ENCODE measurements at places on chromosomes 3 and 15. TPM values are rescaled to one million over a fixed set of nuclear protein-coding genes. Genes with fewer than 3 reads are reported as not detected.
A peak's percentile ranks its signal among the peaks of the same experiment; 100 is the strongest.

GRCh38 chr15:50262533-50262932 is 3.0 kb downstream of the HDC start:
- no peak for DNase-seq

DNA sequence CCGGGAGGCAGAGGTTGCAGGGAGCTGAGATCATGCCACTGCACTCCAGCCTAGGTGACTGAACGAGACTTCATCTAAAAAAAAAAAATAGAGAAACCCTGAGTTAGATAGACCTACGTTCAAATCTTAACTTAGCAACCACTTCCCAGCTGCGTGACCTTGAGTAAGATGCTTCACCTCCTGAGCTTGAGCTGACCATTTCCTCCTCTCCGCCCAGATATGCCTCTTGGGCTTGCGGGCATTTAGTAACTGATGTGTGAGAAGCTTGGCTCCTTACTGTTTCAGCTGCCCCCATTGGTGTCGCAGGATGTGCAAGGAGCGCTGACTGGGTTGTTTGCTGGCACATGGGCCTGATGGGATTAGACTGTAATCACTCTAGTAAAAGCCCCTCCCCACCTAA is 26.9 kb upstream of the ATG7 start:
- no peak for DNase-seq

- DNase-seq: no peak
Measured at GRCh38 chr15:59166601-59167265, 39.9 kb upstream of the LDHAL6B start.

DNA sequence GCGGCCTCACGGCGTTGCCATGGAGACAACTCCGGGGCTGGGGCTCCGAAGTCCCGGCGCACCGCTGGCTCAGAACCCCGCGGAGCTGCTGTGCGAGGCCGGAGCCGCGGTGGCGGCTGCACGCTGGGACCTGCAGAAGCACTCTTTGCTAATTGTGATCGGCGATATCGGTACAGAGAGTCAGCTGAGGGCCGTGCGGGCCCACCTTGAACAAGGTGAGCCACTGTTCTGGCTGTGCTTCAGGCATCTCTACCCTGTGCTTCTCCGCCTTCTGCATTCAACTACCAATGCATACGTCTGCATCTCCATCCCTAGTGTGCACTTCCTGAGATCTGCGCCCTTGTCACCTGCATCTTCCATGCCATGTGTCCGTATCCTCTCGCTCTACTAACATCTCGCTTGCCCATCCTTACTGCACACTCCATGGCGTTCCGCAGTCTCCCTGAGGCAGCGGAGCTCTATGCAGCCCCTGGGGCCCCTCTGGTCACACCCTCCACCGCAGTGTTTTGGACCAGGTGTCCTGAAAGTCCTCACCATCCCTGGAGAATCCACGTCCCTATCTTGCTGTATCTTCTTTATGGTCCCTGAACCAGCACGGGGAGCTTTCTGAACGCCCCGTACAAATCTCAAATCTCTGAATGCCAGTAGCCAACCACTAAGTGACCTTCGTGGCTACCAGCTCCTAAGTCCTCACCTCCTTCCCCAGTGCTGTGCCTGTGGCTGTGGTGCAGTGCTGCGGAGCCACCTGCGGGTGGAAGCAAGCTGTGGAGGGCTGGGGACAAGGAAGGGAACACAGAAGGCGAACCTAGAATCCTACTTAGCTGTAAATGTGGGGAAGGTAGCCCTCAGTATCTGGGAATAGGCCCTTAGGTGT is 6.2 kb upstream of the MAP1A start:
- no peak for DNase-seq

- no peak for DNase-seq
Measured at GRCh38 chr3:150899141-150899540, 6.1 kb downstream of the MINDY4B start.

- DNase-seq: no peak
Measured at GRCh38 chr3:179450261-179450701, 989 bp downstream of the GNB4 start.

DNA sequence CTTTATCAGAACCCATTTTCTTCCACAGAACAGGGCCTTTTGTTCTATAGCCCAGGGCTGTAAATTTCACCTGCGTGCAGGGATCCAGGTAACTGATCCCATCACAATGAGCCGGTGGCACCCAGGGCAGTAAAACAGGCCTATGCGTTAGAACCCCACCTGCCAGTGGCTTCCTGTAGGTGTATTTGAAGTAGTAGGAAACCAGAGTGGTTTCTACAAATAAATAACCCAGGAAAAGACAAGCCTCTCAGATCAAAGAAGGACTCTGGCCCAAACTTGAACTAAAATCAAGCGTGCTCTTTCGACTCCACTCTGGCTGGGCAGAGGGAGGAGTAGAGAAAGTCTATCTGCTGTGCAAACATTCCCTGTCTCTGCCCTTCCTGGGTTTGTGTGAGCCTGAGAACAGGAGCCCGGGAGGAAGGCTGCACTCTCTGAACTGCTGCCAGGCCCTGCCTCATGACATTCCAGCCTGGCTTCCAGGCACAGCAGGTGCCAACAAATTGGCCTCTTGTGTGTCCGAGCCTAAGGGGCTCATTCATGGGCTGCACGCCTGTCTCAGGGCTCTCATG is 77.7 kb downstream of the CEMIP start:
- DNase-seq: peak; percentile 72

DNA sequence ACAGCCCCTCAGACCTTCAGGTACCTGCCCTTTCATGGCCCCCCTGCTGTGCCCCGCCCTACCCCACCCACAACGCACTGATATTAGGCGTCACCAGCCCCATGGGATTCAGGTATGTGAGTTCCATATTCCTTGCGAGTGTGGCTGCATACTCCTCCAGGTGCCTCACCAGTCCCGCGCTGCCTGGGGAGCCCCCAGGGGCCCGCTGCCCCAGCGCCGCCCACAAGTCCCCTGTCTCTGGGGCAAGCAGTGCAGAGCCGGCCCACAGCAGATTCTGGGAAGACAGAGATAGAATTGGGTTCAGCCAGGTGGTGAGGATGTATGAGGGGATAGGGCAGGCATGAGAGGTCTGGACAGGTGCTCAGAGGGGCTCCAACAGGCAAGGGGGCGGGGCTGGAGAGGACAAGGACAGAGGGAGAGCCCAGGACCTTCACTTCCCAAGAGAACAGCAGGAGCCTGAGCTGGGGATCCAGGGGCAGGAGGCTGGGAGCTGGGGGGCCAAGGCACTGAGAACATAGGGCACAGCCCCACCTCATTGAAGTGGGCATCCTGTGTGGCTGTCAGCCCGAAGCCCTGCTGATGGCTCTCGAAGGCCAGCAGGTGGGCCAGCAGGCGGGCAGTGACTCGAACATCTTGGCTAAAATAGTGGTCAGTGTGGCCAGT is 13.1 kb upstream of the SLC26A6 start:
- no peak for DNase-seq

- DNase-seq: no peak
Measured at GRCh38 chr15:36185438-36185837, 394.0 kb upstream of the CDIN1 start.

GRCh38 chr3:46994801-46995731 is 15.6 kb downstream of the NBEAL2 start:
- no peak for DNase-seq

- no peak for DNase-seq
Measured at GRCh38 chr3:139906418-139906817, 28.6 kb upstream of the CLSTN2 start.

DNA sequence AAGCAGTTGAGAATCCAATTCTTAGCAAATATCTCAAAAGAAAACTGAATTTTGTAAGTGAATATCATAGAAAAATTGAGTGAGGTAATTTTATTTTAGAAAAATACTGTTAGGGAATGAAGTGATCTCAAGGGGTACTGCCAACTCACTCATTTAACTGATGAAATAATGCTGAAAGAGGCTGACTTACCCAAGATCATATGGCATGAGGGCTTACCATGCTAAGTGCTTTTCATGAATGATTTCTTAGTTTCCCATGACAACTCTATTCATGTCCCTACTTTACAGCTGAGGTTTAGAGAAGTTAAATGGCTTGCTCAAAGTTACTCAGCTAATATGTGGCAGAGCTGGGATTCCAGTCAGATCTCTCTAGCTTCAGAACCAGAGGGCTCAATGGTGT is 30.6 kb downstream of the CCDC14 start:
- DNase-seq: no peak

DNA sequence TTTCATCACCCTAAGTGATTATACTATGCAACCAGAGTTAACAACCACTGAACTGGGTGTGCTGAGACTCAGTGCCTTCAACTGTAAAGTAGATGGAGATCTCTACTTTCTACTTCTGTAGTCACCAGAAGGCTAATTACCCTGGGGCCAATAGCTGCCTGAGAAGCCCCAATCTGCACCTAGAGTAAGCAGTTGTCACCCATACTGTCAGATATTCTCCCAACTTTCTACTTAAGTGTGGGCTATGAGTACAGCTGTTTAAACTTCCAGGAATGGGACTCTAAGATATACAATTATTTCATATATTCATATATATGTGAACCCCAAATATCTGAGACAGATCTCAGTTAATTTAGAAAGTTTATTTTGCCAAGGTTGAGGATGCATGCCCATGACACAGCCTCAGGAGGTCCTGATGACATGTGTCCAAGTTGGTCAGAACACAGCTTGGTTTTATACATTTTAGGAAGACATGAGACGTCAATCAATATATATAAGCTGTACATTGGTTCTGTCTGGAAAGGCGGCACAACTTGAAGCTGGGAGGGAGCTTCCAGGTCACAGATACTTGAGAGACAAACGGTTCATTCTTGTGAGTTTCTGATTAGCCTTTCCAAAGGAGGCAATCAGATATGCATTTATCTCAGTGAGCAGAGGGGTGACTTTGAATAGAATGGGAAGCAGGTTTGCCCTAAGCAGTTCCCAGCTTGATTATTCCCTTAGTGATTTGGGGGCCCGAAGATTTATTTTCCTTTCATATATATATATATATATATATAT is 41.9 kb downstream of the CCNL1 start:
- no peak for DNase-seq

DNA sequence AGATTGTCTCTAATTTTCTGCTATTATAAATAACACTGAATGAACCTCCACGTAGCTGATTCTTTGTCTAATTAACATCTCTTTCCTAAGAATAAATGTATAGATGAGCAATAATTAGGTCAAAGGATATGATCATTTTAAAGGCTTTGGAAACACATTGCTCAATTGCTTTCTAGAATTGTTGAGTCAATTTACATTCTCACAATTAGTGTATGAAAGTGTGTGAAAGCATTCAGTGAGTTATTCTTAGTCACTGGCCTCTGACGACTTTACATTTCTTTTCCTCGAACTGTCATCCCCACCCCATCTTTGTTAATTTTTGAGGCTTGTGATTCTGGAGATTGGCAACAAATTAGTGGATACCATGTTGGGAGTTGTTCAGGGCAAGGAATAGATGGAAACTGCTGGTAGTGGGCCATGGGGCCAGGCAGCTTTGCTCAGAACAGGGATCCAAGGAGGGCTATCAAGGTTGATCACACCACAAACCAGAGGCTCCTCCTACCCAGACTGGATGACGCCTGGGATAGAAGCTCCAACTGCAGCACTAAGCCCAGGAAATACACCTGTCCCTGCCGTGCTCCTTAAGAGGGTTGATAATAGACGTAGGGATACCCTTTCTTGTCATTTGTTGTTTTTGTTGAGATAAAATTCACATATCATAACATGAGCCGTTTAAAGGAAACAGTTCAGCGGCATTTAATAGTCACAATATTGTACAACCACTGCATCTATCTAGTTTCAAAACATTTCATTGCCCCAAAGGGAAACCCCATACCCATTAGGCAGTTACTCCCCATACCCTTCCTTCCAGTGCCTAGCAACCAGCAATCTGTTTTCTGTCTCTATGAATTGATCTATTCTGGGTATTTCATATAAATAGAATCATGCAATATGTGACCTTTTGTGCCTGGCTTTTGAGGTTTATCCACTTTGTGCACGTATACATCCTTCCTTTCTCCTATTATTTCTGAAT is 27.9 kb downstream of the EIF1B start:
- DNase-seq: no peak

GRCh38 chr3:34972481-34972880 is 666.8 kb upstream of the ARPP21 start:
- DNase-seq: no peak

DNA sequence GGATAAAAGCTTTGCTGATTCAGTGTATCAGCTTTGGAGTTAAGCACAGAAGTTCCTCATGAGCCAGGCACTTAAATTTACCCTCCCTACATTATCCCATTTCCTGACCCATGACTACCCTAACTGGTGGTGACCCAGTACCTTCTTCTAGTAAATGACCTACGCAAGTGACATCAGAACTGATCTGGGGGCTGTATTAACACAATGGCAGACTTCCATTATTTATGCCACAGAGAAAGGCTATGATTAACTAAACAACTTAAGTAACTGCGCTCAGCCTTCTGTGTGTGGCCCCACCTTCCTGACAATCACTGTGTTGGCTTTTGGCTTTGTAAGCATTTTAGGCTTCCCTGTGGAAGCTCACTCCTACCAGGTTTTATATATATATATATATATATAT is 1.9 kb downstream of the MB21D2 start:
- no peak for DNase-seq

GRCh38 chr3:13714251-13714916 is 165.5 kb downstream of the FBLN2 start:
- DNase-seq: no peak

- no peak for DNase-seq
Measured at GRCh38 chr3:195897081-195897852, 11.1 kb downstream of the TNK2 start.

GRCh38 chr15:63378946-63379345 is 2.7 kb downstream of the CA12 start:
- no peak for DNase-seq

Gene REC114
- total RNA-seq: not detected

Gene MORF4L1
- total RNA-seq: 190 TPM

Gene IL5RA
- total RNA-seq: 0.15 TPM

Gene IL16
- total RNA-seq: 2.1 TPM

Gene MYD88
- total RNA-seq: 76.4 TPM

Gene MGLL
- total RNA-seq: 338 TPM

Gene CD200R1L
- not detected for total RNA-seq

Gene EFCC1
- total RNA-seq: 1.7 TPM

Gene AQP9
- total RNA-seq: 0.27 TPM

Gene ARGFX
- total RNA-seq: not detected

Gene CMTM8
- total RNA-seq: 8.4 TPM

Gene HEXA
- total RNA-seq: 91.4 TPM

Gene HES1
- total RNA-seq: 147 TPM

Gene GOLIM4
- total RNA-seq: 97.6 TPM

Gene GATA2
- total RNA-seq: 6.0 TPM

Gene TRIM69
- total RNA-seq: 15.7 TPM

Gene ANKUB1
- total RNA-seq: not detected

Gene ATP8B4
- total RNA-seq: 1.9 TPM

Gene SLC6A11
- total RNA-seq: not detected

Gene TNFAIP8L3
- total RNA-seq: 9.7 TPM
